Adipocyte (in vitro differentiated cells): ENCODE measurements at places on chromosomes 7 and 10.

GRCh38 chr7:6579446-6579845 is 2.2 kb downstream of the ZDHHC4 start:
- peak; percentile 15 for DNase-seq

- peak; percentile 87 for DNase-seq
Measured at GRCh38 chr10:114271779-114272167, 32.7 kb downstream of the VWA2 start.

- DNase-seq = no peak
Measured at GRCh38 chr7:50296799-50297198, 7.7 kb upstream of the IKZF1 start.

- DNase-seq = no peak
Measured at GRCh38 chr10:12590675-12591659, 241.6 kb downstream of the CAMK1D start.

DNA sequence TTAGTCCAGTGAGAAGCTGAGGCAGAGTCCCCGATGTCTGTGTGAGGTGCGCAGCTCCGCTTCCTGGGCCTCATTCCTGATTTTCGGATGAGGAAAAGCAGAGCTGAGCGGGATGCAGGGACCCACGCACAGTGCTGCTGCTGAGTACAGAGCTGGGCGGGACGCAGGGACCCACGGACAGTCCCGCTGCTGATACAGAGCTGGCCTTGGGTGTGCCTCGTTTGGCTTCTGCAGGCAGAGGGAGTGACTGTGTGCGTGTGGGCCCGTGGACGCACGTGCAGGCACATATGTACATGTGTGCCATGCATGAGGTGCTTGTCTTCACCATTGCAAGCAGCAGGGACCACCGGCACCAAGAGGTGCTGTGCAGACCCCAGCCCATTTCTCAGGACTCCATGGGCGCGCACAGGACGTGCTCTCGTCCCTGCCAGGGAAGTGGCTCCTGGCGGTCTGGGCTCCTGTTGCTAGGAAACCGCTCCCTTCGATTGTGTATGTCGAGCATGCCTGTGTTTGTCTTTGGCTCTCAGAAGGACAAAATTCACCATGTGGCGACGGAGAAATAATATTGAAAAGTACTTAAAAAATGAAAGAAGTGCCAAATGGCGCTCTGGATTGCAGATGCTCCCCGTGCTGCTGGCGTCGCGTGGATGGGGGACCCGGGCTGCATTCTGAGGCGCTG is 303.8 kb upstream of the MKI67 start:
- DNase-seq = no peak

GRCh38 chr7:6606866-6607583 is 8.4 kb upstream of the ZNF853 start:
- DNase-seq = no peak

DNA sequence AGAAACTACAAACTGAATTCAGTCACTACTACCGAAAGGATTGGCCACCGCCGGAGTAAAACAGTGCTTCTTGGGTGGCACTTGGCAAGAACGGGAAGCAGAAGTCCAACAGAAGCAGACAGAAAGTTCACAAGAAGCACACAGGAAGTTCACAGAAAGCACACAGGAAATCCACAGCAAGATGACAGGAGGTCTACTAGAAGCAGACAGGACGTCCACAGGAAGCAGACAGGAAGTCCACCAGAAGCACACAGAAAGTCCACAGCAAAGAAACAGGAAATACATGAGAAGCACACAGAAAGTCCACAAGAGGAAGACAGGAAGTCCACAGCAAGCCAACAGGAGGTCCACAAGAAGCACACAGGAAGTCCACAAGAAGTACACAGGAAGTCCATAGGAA is 399.2 kb upstream of the AUTS2 start:
- DNase-seq = no peak
